ENCODE measurements at places on chromosomes 5 and 9. TPM values are rescaled to one million over a fixed set of nuclear protein-coding genes. Genes with fewer than 3 reads are reported as not detected.

GRCh38 chr5:131250751-131251475 is 12.9 kb upstream of the CDC42SE2 start:
- no peak for DNase-seq

DNA sequence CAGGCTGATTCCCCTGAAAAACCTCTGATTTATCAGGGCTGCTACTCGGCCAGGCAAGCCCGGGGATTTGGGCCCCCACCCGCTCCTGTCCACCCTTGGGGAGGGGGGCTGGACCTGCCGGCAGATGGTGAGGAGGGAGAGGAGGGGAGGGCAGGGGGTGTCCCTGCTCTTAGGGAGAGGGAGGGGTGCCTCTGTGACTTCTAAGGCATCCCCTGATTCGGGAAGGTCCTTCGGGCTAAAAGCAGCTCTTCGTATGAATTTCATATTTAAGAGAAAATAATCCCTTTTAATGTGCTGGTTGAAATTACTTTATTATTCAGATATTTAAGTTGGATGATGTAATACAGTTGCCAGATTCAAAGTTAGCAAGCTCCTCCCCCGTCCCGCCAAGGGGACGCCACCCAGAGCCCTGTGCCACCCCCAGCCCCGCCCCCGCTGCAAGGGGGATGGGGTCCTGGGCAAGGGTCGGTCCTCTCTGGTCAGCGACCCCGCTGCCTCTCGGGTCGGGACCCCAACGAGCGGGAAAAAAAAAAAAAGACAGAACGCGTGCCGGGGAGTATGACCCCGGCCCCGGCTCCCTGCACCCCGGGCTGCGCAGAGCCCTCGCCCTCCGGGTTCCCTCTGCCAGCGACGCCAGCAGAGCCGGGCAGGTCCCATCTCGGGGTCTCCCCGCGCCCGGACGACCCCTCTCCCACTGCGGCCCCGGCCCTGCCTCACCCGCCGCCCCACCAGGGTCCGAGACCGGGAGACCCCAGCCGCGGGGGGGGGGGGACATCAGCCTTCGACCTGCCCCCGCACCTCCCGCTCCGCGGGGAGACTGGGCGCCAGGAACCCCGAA is 12.4 kb downstream of the LHX3 start:
- DNase-seq = no peak

The HAND1 gene
- under 0.01 TPM for total RNA-seq

- DNase-seq = no peak
Observed at GRCh38 chr5:80973027-80973426, 12.9 kb downstream of the RASGRF2 start.

DNA sequence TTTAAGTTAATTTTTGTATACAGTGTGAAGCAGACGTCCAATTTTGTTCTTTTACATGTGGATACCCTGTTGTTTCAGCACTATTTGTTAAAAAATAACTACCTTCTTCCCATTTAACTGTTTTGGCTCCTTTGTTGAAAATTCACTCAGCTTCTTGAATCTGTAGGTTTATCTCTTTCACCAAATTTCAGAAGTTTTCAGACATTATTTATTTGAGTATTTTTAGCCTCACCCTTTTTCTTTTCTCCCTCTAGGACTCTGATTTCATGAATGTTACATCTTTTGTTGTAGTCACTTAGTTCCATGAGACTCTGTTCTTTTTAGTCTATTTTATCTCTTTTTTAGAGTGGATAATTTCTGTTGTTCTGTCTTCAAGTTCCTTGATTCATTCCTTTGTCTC is 4.6 kb upstream of the TNPO1 start:
- DNase-seq = no peak

GRCh38 chr5:74966141-74967026 is 86.0 kb downstream of the GCNT4 start:
- no peak for DNase-seq

DNA sequence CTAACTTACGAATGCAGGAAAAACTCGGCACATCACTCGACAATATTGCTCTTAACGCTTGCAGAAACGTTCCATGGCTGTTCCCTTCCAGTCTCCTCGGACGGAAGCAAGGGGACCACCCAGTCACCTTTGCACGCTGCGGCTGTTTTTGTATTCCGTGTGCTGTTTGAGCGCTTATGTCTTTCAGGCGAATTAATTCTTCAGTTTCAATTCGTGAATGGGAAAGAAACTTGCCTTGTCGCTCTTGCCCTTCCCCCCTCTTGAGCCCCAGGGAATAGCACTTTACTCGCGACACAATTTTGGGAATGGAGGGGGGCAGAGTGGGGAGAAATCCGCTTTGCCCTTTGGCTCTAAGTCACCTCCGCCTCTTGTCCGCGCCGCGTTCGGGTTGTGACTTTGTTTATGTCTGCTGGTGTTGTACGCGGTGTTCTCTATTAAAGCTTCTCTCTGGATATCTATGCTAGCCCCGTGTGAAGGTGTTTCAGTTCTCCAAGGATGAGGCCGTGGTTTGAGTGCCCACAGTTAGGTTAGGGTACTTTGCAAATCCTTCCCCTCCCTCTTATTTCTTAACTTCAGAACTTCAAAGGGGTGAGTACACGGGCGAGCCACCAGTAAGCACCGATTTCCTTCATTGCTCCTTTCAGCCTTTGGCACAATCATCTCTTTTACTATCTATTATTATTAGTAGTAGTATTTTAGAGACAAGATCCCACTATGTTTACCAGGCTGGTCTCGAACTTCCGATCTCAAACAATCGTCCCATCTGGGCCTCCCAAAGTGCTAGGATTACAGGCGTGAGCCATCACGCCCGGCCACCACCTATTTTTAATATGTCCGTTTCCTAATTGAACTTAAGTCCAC is 2.7 kb downstream of the FOXB2 start:
- DNase-seq = peak; percentile 86

GRCh38 chr5:113274836-113275414 is 159.9 kb downstream of the TSSK1B start:
- DNase-seq = peak; percentile 31

GRCh38 chr5:141508798-141509611 is 20.1 kb downstream of the PCDHGC5 start:
- DNase-seq = peak; percentile 99

DNA sequence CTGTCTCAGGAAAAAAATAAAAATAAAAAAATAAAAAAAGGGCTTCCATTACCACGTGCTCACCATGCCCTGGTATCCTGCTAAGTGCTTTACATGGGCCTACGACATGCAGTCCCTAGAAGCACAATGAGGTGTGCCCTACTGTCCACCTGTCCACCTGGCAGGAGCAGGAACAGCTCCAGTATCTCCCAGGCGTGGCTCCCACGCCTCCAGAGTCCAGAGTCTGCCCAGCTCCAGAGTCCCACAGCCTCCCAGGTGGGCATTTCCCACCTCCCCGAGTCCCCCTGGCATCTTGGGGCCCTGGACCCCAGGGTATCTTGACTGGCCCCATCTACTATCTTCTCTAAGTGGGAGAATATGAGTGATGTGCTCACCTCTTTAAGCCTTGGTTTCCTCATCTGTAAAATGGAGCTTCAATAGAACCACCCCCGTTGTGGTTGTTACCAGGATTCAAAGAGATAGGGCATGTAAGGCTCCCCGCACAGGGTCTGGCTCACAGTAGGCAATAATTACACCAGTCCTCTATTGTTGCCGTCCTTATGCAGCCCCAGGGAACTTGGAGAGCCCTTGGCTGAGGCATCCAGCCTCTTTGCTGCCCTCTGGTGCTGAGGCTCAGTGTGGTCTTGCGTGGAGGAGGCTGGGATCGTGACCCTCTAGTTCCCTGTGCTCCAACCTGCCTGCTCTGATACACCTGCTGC is 8.9 kb downstream of the CXCL14 start:
- DNase-seq = no peak

- DNase-seq = no peak
Observed at GRCh38 chr5:19920761-19921160, 67.2 kb downstream of the CDH18 start.

DNA sequence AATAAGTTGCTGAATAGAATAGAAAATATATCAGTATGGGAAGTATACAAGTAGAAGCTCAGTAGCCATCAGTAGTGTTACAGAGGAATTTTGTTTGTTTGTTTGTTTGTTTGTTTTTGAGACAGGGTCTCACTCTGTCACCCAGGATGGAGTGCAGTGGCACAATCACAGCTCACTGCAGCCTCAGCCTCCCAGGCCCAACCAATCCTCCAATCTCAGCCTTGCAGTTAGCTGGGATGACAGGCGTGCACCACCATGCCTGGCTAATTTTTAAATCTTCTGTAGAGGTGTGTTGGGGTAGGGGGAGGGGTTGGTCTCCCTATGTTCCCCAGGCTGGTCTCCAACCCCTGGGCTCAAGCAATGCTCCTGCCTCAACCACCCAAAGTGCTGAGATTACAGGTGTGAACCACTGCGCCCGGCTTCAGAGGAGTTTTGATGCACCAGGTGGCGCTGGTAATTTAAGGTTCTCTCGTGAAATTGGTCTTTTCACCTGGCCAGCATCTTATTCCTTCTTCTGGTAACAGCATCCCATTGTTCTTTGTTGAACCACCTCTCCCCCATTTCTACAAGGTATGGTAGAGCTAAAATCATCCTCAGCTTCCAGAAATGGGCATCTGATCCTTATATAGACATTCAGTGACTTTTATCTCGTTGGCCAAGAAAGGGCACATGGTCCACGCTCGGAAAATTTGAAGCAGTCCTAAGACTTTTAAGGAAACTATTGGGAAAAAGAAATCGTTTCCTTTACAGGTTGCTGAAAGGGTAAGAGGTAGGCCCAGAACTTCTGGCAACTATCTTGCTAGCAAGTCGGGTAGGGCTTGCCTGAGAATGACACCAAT is 157.1 kb downstream of the ARRDC3 start:
- no peak for DNase-seq

DNA sequence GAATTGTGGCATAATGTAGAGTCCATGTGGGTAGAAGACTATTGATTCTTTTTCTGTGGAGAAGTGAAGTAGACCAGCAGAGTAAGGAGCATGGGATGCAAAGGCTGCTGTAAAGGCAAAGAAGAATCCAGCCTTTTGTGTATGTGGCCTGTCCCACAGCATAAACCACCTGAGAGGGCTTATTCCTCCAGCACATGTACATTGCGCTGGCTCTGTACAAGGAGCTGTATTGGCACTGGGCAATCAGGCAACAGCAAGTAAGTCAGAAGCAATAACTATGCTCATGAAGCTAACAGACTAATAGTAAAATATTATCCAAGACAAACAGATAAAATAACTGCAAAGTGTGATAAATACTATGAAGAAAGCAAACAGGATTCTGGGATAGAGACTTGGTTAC is 86.2 kb downstream of the LURAP1L start:
- DNase-seq = no peak

The ZFP2 gene
- total RNA-seq = 1.4 TPM

GRCh38 chr9:2170722-2171121 is 155.6 kb downstream of the SMARCA2 start:
- no peak for DNase-seq

The CDX1 gene
- 0.36 TPM for total RNA-seq

The WNK2 gene
- total RNA-seq = not detected

DNA sequence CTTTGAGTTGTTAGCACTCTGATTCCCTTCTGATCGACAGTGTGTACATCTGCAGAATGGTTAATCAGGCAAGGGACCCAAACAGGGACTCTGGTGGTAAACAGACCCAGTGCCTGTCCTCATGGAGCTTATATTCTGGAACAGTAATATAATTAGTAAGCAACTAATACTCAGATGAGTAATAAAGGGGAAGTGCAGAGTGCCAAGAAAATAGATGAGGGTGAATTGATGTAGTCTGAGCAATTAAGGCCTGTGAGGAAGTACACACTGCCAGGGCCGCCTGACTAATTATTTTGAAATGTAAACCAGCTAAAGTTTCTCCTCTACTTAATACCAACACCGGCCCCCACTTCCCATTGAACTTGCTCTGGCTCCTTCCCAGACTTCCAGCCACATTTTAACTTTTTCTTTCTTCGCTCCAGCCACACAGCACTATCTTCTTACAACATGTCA is 4.2 kb downstream of the DHX29 start:
- peak; percentile 81 for DNase-seq

Measured in osteoblast (primary cell).